ENCODE measurements at places on chromosomes 2 and 18. TPM values are rescaled to one million over a fixed set of nuclear protein-coding genes. Genes with fewer than 3 reads are reported as not detected.

DNA sequence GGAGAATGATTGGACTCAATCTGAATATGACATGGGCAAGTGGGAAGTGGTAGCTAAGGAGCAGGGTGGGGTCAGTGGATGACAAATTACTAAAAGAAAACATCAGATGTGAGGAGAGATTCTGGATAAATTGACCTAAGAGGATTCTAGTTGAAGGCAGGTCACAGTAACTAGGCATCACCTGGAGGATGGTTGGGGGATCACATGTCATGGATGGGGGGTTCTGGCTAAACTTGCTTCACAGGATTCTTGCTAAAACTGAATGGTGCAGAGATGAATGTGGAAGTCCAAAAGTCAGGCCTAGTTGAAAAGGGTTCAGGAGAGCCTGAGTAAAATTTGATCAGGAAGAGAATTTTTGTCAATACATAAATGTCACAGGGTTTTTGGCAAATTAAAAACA lies 18.3 kb downstream of the CLHC1 start:
- no peak for DNase-seq

GRCh38 chr2:227397562-227397961 lies 9.8 kb upstream of the SCYGR1 start:
- DNase-seq, result no peak

CIB4 gene
- not detected for total RNA-seq

KIAA2012 gene
- not detected for total RNA-seq

DLGAP1 gene
- 1.6 TPM for total RNA-seq

- DNase-seq, result no peak
Measured at GRCh38 chr2:23327416-23327815, 57.6 kb upstream of the KLHL29 start.

- DNase-seq, result no peak
Measured at GRCh38 chr18:35122586-35123224, 81.5 kb downstream of the MAPRE2 start.

GRCh38 chr2:172792711-172793110 lies 57.1 kb downstream of the RAPGEF4 start:
- DNase-seq, result no peak

GRCh38 chr2:184780944-184781343 lies 182.6 kb downstream of the ZNF804A start:
- DNase-seq, result no peak

DNA sequence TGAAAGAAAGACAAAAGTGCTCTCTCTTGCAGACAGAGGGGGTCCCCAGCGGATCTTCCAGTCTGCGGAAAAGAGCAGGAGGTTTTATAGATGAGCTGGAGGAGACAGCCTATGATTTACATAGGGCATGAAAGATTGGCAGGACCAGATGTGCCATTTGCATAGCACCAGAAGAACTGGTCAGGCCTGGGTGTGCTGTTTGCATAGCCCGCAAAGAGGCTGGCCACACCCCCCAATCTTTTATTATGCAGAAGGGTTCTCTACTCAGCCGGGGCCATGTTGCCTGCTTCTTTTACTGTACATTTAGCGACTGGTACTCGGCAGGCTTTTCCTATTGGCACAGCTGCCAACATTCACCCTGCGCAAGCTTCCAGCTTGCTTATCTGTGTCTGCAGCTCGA lies 317.6 kb downstream of the GALR1 start:
- DNase-seq, result no peak

PSTPIP2 gene
- total RNA-seq, result 8.9 TPM

PLEKHH2 gene
- 5.7 TPM for total RNA-seq

DNA sequence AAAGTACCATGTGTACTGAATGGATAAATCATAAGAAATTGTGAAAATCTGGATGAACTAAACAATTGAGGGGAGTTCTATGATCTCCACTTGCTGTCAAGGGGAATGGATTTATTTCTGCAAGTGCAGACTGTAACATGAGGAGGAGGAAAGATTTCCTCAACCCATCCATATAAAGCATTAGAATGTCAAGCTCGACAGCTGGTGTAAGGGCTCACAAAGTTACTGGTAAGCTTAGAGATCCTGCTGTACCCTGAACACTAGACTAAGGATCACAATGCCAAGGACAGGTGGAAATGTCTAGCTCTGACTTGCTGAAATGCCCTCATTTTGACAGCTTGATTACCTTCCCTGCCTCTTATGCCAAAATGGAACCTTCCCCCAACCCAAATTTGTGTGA lies 125.3 kb downstream of the TCF4 start:
- no peak for DNase-seq

All from glomerular endothelial cell (primary cell).